Amniotic stem cell (primary cell): ENCODE measurements at places on chromosomes 7 and 10.

DNA sequence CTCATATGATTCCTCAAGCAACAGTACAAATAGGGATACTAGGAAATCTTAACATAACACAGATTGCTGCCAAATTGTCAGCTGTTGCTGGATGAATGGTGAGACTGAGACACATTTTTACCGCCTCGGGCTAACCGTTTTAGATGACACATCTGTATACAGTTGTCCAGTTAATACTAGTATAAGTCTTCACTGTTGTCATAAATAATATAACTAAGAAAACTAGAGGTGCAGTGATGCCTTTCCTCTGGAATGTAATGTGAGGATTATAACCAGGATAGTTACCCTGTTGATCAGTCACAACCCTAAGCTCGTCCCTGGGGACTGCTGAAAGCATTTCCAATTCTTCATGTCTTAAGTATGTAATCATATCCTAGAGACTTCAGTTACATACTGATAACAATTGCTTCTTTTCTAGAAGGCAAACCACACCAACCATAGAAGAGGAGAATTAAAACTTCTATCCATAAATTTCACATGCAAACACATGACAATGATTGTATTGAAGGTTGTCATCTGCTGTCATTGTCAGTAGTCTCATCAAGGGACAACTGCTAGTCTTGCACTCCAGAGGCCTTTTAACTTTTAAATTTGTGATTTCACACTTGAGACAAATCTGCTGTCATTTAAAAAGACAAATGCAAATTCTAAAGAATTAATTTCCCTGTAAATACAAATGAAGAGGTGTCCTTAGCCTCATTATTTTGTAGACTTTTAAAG lies 100.4 kb upstream of the SEMA3D start:
- peak; percentile 34 for DNase-seq

DNA sequence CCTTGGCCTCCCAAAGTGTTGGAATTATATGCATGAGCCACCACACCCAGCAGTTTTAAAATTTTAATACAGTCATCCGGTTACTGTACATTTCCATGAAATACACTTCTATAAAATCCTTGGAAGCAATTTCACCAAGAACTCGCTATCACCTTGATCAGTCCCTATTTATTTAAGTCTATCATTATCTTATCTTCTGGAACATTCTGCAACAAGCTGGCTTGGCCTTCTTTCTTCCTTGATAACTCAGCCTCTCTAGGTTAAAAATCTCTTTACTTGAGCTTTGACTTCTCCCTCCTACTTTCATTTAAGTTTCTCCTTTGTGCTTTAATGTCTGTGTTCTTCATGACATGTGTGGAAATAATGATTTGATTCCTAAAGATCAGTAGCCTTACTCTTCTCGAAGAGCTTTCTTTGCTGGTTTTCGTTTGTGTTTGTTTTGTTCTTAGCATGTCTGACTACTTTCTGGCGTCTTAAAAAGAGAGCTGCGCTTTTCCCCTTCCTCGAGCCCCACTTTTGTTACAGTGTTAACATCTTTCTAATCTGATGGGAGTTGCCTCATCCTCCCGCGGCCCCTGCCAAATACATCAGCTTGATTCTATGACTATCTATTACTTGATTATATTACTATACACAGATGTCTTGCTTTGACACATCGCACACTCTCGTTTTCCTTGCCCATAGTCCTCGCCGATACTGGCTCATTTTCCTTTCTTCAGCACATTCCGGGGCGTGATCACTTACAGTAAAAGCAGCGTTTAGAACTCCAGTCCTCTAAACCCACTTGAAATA lies 11.1 kb upstream of the CALML5 start:
- DNase-seq: no peak

DNA sequence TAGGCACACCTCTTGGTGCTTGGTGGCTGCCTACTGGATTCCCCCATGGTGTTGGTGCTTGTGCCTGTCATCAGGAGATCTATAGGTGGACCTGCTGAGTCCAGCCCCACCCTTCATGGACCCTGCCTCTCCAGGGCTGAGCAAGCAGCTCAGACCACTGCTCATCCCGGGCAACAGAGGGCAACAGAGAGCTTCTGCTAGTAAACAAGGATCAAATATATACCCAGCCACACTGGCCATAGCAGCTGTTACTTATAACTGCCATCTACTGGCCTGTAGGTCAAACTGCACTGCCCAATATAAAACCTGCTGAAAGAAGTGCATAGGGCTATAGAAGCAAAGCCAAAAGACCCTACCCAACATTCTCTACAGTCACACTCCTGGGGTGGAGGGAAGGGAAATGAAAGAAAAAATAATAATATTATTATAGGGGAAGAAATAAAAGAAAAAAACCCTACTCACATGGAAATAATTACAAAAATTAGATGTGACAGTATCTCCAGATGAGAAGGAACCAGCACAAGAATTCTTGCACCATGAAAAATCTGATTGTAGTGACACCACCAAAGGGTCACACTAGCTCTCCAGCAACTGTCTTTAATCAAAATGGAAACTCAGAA lies 54.9 kb upstream of the ZNF800 start:
- DNase-seq: no peak

DNA sequence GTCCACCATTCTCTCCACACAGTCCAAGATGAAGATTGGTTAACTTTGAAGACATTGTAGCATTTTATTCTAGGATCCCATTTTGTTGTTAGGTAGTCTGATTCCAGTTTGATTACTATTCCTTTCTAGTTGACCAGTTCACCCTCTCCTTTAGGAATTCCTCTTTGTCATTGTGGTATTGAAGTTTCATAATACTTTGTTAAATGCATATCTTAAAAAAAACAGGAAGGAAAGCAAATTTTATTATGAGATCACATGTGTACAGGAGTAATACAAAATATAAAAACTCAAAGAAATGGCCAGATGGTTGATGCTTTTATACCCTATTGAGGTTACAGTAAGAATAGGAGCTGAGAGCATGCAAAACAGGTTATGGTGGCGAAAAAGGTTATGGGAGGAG lies 15.5 kb upstream of the SEMA3C start:
- no peak for DNase-seq

- DNase-seq: no peak
Observed at GRCh38 chr10:103397191-103397825, 882 bp downstream of the PDCD11 start.

DNA sequence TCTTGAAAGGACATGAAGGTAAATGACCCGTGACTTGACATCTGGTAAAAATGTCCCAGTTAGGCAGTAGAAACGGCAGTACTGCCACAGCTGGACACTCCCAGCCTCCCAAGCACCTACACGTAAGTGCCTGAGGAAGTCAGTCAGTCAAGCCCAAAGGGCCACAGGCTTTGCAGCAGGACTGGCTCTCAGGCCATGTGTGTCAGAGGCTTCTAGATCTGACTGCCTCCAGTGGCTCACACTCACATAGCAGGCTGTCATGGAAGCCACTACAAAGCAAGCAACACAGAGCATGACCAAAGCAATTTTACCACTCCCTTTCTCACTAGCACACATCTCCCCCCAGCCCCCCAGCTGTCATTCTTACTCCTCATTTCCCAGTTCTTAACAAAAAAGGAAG lies 17.8 kb upstream of the CCNJ start:
- DNase-seq: no peak

GRCh38 chr7:131057794-131058070 lies 269.9 kb upstream of the MKLN1 start:
- no peak for DNase-seq

DNA sequence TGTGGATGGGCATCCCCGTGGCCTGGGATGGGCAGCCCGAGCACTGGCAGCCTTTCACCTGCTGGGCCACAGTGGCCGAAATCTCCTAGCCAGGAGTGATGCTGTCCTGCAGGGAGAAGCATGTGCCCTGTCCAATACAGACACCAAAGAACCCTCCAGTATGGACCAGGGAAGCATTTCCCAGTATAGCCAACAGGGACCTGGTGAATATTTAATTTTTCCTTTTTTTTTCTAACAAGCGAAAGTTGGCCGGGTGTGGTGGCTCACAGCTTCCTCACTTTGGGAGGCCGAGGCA lies 11.0 kb downstream of the IMPDH1 start:
- no peak for DNase-seq

GRCh38 chr7:18283045-18283444 lies 212.5 kb upstream of the HDAC9 start:
- DNase-seq: no peak

GRCh38 chr7:22358820-22359697 lies 2.1 kb upstream of the RAPGEF5 start:
- no peak for DNase-seq

- DNase-seq: no peak
Observed at GRCh38 chr7:126394406-126394805, 858.3 kb downstream of the GRM8 start.

DNA sequence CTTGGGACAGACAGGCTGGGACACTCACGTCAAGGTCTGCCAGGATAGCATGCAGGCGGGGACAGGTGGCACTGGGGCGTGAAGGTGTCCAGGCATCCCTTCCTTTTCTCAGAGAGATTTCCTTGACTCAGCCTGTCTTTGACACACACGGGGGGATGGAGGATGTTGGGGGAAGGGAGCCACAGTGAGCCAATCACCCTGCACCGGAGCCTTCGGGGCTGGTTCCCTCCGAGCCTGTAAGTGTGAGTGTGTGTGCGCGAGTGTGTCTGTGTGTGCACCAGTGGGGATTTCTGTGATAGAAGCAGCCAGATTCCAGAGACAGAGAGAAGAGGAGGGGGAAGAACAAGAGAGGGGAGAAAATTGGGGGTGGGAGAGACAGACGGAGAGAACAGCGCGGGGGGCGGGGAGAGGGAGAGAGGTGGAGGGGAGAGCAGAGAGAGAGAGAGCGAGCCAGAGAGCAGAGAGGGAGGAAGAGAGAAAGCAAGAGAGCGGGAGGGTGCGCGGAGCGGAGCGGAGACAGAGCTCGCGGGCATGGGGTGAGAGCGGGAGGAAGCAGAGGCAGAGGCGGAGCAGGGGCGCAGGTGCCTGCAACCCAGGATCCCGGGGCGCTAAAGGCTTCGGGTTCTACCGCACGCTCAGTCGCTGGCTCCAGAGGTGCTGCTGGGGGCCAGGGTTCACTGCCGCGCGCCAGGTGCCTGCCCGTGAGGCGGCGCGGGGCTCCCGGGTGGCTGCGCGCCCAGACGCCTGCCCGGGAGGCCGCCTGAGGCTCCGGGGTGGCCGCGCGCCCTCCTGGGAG lies 466 bp upstream of the GPR26 start:
- no peak for DNase-seq
